ENCODE measurements at places on chromosomes 5 and 9.

DNA sequence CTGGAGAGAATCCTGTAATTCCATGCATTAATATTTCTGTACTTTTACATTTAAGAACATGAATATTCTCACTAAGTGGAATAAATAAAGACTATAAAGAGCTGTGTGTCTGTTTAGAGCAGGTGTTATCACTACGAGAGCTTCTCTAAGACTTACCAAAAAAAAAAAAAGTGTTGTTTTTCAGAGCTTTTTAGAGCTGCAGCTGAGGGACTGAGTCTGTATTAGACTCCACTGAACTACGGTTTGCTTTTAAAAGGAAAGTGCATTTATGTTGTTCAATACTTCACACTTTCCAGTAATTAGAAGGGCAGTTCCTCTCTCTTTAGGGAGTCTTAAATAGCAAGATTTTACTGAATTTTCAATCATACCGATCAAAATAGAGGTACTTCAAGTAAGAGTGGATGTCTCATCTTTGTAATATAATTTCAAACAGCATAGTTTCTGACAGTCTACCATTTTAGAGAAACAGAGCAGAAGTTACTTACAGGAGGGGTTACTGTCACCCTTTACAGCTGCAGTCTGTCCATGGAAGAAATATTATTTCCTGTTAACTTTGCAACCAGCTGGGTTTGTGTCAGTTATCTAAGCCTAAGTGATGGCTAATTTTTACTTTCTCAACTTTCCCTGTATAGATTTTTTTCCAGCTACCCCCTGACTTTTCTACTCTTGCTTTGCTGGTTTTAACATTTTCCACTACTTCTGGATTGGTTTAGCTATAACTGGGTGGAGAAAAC, 2.4 kb downstream of the SYK start:
- no peak for DNase-seq

- DNase-seq, result no peak
Observed at GRCh38 chr9:124164811-124165210, 92.9 kb upstream of the NEK6 start.

DNA sequence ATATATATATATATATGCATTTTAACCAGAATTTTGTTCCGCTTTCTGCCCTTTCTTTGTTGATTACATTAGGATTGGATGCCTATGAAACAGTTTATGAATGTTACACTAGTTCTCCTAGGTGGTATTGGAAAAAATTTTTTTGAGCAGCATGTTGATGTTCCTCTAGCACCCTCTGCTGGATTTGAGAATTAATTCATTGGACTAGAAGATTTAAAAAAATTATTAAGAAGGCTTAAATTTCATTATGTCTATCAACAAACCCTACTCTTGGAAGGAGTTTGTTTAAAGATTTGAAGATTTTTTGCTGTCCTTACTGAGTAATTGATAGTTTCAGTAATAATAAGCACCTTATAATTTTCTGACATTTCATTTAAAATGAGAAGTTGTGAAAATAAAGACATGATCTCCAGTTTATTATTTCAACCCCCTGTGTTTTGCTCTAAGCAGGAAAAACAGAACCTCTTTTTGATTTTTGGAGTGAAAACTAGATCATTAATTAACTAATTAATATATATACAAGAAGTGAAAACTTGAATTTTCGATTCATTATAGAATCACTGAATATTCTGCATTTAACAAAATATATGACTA, 89.6 kb downstream of the CCDC171 start:
- DNase-seq, result peak; percentile 25

GRCh38 chr5:140869555-140869886, 764 bp downstream of the PCDHA11 start:
- DNase-seq, result peak; percentile 55

- DNase-seq, result no peak
Observed at GRCh38 chr5:80101993-80102392, 66.8 kb downstream of the THBS4 start.

GRCh38 chr9:123450098-123450770, 94.2 kb downstream of the CRB2 start:
- DNase-seq, result no peak

- DNase-seq, result no peak
Observed at GRCh38 chr5:134490255-134490924, 35.1 kb upstream of the JADE2 start.

DNA sequence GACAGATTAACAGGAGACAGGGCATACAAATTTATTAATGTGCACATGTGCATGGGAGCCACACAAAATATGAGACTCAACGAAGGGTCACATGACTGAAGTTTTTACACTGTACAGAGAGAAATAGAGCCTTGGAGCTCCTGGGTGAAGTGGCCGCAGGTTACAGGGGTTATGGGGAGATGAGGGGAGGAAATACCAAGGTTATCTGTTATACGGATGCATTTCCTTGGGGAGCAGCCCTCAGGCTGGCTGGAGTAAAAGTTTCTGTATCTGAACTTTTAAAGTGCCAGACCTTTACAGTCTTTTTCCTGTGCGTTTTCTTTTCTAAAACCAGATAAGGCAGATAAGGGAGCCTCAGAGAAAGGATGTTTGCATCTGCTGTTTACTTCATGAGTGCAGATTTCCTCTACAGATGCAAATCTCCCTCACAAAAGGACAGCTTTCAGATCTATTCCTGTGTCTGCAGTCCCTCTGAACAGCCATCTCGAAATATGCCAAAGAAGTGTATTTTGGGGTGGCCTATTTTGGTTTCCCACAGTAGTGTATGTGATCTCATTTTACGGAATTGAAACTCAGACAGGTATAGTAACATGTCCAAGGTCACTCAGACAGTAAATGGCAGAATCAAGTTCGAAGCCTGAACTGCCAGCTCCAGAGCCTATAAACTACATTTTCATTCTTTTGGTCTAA, 139.3 kb upstream of the FBXL17 start:
- DNase-seq, result no peak

DNA sequence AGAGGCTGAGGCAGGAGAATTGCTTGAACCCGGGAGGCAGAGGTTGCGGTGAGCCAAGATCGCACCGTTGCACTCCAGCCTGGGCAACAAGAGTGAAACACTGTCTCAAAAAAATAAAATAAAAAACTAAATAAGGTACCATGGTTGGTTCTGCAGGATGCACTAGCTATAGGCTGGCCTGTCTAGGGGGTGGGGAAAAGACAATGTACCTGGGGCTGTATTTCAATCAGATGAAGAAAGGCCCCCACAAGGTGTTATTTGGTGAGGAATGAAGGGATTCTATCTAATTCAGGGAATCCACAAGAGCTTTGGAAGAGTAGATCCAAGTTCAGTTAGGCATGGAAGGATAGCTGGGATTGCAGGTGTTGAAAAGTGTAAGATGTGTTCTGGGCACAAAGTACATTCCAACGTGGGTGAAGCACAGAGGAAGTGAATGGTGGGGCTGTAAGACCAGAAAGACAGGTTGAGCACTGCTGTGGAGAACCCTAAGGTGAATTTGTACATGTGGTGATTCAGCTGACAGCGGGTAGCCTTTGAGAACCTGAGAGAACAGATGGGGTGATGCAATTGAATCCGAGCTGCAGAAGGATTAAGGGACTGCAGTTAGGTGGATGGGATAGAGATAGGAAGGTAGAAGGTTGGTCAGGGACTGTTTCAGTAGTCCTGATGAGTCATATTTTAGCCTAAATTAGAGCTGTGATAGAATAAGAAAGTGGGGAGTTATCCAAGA, 71.8 kb downstream of the CAST start:
- DNase-seq, result no peak

DNA sequence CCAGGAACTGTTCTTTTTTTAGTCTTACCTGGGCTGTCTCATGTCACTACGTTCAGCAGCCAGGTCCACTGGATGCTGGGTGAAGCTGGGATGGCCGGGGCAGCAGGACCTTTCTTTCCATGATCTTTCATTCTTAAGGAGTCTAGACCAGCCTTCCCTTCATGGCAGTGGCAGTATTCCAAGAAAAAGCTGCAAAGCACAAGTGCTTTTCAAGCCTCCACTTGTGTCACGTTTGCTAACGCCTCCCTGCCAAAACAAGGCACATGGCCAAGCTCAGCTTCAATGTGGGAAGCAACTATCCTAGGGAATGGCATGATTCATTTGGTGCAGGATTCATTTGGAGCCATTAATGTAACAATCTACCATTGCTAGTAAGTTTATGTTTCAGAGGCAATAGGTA, 94.8 kb downstream of the RCL1 start:
- DNase-seq, result peak; percentile 16

DNA sequence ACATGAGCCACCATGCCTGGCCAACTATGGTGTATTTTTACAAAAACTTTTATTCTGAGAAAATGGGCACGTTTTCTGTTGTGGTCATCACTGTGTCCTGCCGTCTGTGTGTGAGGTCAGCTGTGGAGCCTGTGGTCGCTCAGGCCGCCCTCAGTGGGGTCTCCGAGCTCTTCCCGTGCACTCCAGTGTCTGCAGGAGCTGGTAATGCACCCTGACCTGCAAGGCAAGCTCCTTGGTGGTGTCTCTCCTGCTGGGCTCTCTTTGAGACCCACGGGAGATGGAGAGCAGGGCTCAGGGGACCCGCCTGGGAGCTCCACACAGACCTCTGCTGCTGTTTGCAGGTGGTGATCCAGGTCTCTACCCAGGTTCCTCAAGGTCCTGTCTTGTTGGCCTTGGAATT, 9.6 kb upstream of the AHRR start:
- DNase-seq, result no peak

DNA sequence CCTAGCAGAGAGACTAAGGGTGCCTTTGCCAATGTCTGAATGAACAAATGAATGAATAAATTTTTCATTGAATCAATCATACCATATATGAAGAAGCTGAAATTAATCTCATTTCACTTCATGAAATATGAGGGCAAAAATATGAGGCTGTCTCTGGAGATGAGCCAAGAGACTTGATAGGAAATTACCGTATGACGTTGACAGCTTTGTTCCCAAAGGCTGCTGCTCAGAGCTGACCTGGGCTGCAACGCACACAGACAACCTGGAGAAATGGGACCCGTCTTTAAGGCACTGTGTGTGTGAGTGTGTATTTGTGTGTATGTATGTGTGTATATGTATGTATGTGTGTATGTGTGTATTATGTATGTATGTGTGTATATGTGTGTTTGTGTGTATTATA, 226.1 kb downstream of the IRX2 start:
- no peak for DNase-seq

DNA sequence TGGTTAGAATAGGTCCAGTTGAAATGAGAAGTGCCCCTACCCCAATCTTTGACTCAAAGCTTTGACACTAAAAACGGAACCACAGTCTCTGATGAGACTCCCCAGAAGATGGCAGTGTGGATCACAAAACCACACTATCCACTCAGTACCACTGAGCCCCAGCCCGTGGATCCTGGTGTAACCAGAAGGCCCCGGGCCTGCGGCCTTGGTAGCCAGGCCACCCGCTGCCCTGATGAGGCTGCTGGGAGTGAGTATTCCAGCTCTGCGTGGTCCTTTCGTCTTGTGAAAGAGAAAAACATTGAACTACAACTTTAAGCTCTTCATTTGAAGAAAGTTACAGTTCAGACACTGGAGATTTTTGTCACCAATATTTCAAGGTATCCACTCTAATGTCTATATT, 42.2 kb upstream of the FBP1 start:
- peak; percentile 51 for DNase-seq

DNA sequence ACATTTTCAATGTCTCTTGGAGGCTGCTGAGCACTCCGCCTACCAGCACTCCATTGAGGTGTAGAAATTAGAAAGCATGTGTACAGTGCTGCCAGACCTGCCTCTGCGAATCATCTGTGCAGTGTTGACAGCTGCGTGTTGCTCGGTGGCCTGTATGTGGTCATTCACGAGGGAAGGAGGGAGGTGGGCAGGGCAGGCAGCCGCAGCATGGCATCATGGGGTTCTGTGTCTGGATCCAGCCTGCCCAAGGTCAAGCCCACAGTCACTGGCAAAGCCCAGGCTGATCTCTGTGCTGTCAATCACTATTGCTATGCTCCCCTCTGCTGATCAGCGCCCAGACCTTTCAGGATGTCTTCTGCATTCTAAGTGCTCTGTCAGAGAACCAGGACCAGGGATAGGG, 8.0 kb upstream of the PDZD2 start:
- no peak for DNase-seq

DNA sequence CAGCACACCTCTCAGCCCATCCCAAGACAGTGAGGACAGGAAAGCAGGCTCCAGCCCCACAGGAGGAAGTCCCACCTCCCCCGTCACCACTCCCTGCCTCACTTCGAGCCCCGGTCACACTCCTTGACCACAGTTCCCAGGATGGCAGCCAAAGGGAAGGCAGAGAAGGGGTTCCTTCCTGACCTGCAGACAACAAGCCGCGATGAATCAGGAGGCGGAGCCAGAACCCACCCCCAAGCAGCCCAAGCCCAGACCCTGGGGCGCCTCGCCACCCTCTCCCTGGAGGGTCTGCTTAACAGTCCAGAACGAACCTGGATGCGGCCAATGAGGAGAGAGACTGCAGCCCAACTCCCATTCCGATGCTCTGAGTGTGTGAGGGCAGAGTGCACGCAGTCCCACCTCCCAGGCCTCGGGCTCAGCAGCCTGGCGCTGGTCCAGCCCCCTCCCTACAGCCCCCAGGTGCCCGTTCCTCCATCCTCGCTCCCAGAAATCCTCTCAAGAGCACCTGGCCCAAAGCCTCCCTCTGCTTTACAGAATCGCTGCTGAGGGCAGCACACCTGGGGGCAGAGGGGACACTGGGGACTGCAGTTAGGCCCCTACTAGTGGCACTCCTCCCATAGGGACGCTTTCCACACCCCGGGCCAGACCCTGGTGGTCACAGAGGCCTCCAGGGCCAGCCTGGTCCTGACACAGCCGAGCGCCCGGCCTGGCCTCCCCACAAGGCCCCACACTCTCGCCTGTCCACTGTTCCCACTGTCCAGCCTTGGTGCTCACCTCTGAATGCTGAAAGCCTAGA, 69.6 kb upstream of the LRRTM2 start:
- DNase-seq, result no peak

DNA sequence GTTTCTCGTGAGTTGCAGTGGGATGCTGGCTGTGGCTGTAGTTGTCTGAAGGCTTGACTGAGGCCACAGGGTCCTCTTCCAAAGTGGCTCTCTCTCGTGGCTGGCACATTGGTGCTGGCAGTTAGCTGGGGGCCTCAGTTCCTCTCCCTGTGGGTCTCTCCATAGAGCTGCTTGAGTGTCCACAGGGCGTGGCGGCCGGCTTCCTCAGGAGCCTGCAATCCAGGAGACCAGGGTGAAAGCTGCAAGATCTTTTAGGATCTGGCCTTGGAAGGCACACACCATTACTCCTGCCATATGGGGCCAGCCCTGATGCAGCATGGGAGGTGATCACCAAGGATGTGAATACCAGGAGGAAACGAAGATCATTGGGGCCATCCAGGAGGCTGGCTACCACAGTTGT, 41.1 kb downstream of the ANKRD33B start:
- no peak for DNase-seq

DNA sequence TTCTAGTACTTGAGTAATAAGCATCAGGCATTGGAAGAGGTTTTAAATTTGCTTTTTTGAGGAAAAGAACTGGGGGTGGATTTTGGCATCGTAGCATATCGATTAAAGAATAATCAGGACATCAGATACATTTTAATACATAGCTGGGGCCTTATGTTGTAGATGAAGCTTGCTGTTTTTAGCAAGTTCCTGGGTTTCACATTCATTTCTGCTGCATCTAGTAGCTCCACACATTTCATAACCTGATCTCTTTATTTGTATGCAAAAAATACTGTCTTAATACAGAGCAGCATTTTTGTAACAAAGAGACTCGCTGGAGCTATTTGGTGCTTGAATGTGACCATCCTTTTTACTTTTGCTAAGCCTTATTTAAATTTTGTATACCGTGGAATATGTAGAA, 28.5 kb downstream of the CD180 start:
- no peak for DNase-seq

- no peak for DNase-seq
Observed at GRCh38 chr5:80048084-80048780, 13.1 kb downstream of the THBS4 start.

- DNase-seq, result no peak
Observed at GRCh38 chr5:36832274-36832673, 44.3 kb upstream of the NIPBL start.
